ENCODE measurements at places on chromosomes 2 and 18.

GRCh38 chr2:96806468-96807126 is 9.5 kb upstream of the CNNM3 start:
- no peak for DNase-seq

DNA sequence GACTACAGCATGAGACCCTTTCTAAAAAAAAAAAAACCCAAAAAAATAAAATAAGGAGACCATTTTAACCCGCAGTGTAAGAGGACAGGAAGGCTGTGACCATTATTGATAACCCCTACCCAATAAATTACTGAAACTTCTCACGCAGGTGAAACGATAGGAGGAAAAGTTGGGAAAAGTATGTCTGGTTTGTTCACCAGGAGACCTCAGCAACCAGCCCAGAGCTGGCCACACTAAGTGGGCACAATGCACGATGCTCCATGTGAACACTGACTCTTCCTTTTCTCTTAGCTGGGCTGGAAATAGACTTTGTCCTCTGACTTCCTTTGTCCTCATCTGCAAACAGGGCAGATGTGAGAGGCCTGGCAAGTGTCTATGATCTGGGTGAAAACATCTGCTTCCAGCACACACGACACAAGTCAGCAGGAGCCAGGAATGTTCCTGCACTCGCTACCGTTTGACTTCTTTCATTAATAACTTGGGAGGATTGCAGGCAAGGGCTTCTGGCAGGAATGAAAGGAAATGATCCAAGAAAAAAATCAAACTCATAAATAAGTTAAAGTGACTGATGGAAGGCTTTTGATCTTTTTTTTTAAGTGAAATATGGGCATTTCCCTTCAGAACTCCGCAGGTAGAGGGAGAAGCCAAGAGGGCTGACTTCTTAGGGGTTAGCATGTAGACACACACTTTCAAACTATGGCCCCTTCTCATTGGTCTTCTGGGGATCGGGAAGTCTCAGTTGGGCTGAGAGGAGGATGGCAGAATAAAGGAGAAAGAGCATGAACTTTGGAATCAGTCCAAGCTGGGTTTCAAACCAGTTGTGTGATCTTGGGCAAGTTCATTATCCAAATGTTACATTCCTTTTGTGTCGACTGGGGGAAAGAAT is 137.4 kb upstream of the MYCN start:
- DNase-seq, result no peak

- no peak for DNase-seq
Measured at GRCh38 chr18:8448130-8448529, 161.1 kb upstream of the RAB12 start.

DNA sequence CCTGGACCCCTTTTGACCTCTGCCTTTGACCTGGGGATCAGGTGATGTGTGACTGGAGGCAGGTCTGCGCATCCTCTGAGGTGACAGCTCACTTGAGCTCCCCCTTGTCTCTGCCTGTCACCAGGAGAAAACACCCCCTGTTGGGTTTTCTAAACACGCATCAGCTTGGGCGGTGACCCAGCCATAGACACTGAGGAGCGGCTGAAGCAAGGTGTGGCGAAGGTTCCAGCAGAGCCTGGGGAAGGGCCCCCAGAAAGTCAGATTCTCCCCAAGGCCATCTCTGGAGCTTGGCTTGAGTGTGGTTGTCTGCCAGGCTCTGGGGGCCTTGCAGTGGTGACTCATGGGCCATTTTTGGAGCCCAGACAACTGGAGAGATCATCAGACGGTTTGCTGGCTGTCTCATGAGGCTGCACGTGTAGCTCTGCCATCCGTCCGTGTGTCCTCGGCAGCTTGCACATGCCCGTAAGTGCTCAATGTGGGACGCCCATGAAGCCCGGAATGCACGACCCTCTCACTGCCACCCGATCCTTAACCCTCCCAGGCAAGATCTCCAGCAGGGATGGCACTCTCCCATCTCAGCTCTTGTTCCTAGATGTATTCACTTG is 29.4 kb downstream of the SIX3 start:
- DNase-seq, result no peak

GRCh38 chr18:77702686-77703085 is 453.0 kb downstream of the GALR1 start:
- DNase-seq, result peak; percentile 44

DNA sequence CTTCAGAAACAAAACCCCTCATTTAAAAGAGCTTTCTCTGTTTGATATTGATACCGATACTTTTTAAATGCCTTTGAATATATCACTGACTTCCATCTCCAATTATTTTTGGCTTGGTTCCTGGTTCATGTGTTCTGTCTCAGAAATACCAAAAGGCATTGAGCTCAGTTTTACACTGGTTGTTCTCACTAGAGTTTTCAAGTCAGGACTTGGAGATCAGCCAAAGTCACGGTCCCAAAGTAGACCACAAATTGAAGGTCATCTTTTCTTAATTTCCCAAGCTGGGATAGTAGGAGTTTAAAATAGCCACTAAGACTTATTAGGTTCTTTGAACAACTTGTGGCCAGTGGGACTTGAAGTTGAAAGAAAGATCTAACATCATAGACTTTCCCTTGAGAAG is 24.2 kb downstream of the DHRS9 start:
- no peak for DNase-seq

DNA sequence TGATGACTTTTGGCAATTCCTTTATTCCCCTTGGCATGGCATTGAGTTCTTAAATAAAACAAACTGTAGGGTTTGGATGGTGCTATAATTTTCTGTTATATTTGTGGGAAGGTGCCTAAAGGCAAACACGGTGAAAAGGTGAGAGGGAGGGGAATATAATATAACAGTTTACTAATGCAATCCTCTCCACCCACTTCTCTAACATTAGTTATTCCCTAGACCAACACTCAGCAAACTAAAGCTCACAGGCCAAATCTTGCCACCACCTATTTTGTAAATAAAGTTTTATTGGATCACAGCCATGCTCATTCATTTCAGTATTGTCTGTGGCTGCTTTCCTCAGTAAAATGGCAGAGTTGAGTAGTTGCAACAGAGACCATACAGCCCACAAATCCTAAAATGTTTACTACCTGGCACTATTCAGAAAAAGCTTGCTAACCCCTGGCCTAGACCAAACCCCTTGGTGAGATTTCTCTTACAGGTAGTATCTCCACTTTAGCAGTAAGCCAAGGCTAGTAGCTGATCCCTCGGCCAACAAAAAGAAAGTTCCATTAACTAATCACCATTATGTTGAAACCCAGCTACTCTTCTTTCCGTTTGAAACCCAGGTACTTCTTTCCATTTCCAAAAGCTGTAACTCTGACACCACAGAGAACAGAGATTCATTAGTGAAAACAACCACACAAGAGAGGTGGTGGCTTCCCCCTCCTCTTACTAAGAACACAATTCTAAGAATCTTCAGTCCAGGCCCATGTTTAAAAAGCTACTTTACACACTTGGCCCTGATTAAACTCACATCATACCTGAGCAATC is 136.1 kb upstream of the CHAC2 start:
- DNase-seq, result no peak

GRCh38 chr18:12005538-12006487 is 24.5 kb downstream of the IMPA2 start:
- DNase-seq, result peak; percentile 49
